ENCODE measurements at places on chromosomes 5 and 9.
A peak's percentile ranks its signal among the peaks of the same experiment; 100 is the strongest.

DNA sequence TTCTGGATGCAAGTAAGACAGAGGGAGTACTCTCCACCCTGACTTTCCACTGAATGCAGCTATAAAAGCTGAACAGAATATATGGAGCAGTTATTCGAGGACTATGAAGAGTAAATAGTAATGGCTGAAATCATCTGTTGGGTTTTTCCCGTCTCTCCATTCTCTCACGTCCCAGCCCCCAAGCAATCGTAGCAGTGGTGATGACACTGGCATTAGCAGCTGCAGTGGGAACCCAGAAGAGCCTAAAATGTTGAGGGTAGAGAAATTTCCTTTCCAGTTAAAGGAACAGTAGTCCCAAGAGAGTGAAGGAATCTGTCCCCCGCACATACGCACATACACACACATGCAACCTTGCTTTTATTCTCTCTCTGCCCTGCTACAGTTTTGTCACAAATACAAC lies 33.2 kb downstream of the MED27 start:
- DNase-seq: peak; percentile 33

DNA sequence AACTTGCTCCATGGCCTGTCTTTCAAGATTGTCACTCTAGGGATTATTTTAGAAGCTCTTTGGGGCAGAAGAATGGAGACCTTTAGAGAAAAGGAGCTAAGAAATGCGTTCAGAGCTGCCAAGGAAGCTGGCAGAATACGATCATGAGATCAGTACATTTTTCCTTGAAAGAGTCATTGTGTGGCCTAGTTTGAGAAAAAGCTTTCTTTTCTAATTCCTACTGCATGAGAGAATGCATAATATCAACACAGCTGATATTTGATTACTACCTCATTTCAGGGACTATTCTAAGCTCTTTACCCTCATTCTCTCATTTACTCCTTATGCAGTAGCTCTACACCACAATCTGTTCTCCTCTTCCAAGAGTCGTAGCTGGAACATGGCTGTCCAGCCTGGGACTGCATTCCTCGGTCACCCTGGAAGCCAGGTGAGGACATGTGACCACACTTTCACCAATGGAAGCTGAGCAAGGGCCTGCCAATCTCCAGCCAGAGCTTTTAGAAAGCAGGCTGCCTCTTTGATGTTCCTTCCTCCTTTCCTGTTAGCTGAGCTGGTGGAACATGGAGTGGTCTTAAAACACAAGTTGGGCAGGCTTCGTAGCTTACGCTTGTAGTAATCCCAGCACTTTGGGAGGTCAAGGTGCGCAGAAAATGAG lies 99.3 kb upstream of the LHFPL2 start:
- peak; percentile 92 for DNase-seq

DNA sequence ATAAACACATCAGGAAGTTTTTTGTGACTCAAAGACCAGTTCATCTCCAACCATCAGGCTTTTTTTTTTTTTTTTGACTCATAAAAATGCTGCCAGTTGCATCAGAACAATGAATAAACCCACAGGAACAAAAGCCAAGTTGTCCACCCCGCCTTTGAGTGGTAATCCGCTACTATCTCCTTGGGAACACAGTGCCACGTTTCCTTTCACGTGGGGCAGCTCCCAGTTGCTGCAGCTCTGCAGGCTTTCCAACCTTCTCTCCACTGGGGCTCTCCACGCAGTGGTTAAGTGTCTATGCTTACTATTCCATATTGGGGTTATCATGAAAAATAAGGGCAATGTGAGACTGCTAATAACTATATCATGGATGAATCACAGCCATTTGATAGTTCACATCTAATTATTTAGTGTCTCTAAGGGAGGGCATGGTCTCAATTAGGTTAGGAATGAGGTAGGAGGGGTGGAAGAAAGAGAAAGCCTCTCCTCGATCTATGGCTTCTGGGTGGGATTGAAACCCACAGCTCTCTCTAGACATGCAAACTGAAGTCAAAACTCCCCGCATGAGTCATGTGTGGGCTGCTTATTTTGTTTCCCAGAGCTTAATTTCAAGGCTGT lies 55.8 kb upstream of the ACTBL2 start:
- DNase-seq: peak; percentile 88

- DNase-seq: no peak
These were observed 114.4 kb downstream of the ANKRD18B start for GRCh38 chr9:33638391-33638915.

DNA sequence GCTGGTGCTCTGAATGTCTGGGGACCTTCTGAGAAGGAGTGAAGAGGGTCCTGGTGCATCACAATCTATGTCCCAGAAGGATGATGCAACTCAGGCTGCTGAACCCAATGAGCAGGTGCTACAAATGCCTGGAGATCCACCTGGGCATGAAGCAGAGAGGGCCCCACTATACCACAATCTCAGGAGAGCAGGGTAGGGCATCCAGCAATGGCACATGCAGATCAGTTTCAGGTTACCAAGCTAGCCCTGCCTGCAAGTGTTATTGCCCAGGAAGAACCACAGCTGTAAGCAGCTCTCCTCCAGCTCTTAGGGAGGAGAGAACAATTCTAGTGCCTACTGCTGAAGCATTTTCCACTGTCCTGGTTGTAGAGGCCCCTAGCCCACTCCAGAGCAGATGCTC lies 389.2 kb upstream of the TNC start:
- no peak for DNase-seq

GRCh38 chr5:111223787-111224560 lies at the start of gene CAMK4:
Gene CAMK4, plus strand, starts transcription at chr5:111224384. Its CDS starts 100 bp downstream, at chr5:111224484.
- peak; percentile 70 for DNase-seq

DNA sequence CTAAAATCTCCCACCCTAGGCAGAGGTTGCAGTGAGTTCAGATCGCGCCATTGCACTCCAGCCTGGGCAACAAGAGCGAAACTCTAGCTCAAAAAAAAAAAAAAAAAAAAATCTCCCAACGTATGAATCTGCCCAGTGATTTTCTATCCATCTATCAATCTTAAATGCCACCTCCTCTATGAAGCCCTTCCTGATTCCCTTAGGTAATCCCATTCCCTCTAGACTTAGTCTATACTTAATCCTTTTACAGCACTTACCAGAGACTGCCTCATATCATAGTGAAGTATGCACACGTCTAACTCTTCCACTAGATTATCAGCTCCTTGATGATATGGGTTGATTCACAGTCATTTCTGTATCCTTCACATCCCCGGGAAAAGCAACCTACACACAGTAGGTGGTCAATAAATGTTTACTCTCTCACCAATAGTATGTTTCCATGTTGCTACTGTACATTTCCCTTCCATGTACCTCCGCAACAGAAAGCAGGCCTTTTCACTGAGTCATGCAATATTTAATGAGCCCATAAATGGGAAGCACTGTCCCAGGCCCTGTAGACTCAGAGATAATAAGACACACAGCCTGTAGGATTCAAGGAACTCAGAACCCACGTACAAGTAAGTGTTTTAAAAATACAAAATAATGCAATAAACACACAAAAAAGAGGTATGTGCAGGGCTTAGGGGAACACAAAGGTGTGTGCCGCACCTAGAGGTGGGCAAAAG lies 1.2 kb downstream of the DROSHA start:
- peak; percentile 58 for DNase-seq
